ENCODE measurements at places on chromosomes 4 and X.

GRCh38 chr4:8685831-8686230 lies 93.3 kb downstream of the CPZ start:
- no peak for DNase-seq

DNA sequence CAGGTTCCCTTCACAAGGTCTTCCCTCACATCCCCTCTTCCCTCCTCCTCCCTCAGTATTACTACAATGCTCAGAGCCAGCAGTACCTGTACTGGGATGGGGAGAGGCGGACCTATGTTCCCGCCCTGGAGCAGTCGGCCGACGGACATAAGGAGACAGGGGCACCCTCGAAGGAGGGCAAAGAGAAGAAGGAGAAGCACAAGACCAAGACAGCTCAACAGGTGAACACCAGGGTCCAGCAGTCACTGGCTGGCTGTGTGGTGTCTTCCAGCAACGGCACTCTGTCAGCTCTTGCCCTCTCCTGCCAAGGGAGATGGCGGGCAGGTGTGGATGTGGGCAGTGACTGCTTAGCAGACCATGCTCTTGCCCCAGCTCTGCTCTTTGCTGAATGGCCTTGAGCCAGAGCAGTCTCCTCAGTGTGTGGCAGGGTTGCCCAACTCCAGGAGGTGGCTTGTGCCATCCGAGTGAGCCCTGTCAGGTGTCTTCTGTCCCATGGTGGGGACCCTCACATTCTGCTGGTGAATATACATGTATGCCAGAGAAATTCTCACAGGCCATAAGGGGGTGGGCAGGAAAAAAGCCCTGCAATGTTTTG lies 11.4 kb upstream of the UBA1 start:
- no peak for DNase-seq

DNA sequence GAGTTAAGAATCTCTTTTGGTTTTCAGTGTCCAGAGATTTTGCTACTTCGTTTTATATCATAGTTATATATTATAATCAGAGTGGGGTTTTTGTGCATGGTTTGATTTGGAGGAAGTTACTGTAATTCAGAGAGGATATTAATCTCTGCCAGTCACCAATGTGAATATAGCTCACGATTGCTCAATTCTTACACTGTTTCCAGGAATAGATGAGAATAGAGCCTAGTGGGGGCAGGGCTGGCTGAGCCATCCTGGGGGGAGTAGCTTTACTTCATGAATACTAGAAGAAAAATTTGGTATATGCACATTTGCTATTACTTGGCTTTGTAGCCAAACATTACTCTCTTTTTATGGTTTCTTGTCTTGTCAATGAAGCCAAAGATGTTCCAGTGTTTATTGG lies 60.9 kb upstream of the TRPC3 start:
- no peak for DNase-seq

DNA sequence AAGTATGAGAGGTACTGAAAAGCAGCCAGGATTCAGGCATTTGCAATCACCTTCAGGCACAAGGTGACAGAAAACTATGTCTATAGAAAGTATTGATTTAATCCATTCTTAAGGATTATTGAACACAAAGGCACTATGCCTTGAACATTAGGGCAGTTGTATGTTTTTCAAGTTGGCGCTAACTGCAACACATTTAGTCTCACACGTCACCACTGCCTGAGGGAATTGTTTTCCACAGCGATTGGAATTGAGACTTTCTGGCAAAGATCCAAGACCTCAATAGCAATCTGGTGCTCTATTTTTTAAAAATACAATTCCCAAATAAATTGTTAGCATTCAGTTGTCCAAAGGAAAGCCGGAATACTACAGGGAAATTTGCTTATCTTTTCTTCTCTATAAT lies 52.7 kb upstream of the FTHL17 start:
- no peak for DNase-seq

DNA sequence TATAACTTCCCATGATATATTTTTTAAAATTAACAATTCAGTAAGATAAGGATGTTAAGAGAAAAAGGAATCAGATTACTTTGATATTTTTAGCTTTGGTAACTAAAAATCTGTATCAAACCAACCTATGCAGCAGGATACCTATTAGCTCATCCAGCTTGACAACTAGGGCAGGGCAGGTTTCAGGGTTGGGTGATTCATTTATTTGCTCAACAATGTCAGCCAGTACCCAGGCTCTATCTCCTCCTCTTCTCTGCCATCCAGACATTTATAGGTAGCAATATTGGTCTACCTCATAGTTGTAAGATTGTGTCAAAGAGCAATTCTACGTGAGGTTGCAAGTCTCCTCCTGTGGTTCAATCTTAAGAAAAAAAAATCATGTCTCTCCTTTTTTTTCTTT lies 421.9 kb downstream of the ANKRD50 start:
- no peak for DNase-seq

DNA sequence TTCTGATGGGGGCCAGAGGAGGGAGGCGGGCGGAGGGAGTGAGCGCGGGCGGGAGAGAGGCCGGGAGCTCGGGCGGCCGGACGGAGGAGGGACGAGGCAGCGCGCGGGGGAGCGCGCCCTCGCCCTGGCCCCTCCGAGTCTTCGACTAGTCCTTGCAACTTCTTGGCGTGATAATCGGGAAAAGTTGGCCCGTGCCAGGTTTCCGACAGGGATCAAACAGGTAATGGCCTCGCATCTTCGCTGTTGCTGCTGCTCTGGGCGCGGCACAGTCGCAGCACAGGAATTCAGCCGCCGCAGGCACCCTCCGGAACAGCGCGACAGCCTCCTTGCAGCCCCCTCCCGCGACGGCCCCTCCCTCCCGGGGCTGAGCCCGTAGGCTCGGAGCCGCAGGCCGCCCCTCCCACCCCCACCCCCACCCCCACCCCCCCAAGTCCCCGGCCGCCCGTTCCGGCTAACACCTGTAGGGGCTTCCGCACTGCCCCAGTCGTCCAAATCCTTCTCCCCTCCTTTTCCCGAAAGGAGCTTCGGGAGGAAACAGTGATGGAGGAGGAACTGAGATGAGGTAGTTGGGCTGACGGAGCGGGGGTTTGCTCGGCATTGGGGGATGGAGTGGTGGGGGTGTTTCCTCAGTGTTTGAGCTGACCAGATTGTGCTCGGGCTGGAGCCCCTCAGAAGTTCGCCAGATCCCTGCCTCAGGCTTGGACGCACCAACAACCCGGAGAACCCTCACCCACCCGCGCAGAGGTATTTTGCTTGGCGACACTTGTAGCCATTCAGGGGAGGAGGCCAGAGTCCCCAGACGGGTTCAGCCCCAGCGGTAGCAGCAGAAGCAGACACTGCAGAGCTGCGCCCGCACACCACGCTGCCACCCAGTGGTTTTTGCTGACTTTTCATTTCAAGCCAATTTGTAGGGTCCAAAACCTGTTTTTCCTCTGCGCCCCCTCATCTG lies at the start of gene FGF13:
Gene FGF13 (minus strand): TSS at position 319 of the 949 bp plus-strand sequence. CDS start 714 bp downstream, outside the sequence.
- no peak for DNase-seq

DNA sequence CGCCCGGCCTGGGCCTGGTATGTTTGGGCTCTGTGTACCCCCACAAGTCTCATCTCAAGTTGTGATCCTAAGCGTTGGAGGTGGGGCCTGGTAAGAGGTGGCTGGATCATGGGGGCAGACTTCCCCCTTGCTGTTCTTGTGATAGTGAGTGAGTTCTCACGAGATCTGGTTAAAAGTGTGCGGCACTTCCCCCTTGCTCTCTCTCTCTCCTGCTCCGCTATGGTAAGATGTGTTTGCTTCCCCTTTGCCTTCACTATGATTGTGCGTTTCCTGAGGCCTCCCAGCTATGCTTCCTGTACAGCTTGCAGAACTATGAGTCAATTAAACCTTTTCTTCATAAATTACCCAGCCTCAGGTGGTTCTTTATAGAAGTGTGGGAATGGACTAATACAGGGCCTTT lies 53.0 kb downstream of the CHST7 start:
- no peak for DNase-seq

DNA sequence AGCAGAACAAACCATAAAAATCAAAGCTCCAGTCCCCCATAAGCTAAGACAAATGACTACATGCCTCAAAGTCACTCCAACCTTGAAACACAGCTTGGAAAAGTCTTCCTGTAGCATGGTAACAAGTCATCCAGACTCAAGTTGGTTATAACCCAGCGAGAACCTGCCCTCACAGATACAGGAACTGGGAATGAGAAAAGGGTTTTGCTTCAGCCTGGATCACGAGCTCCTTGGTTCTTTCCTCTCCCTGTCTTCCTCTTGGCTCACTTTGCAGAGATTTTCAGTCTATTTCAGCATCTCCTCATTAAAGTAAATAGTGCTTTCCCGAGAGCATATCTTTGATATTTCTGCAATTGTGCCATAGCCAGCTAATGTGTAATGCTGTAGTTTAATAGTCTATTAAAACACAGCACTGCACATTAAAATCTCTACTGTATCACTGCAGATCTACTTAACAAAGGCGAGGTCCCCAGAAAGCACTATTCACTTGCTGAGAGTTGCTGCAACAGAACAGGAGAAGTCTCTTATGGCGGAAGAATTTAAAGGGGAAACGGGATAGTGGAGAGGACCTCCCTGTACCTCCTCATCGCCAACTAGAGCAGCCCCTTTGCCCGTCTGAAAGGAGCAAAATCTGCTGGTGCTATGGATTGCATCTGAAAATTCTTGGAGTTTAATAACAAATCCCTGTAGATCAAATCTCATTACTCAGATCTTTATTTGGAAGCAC lies 249.3 kb upstream of the GATB start:
- DNase-seq = no peak

DNA sequence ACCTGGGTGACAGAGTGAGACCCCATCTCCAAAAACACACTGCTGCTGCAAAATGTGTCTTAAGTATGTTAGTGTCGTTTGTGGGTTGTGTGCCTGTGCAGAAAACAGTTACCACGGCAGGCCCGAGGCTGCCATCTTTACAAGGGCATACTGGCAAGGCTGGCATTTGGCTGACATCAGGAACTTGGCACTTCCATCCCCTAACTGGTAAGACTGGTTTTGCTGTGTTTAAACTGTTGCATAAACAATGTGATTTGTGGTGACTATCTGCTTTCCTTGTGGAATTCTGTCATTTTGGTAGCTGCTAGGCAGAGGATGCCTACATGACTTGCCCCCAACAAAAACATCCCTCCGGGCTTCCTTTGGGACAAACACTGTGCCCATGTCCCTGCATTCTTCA lies 12.3 kb downstream of the LRP2BP start:
- no peak for DNase-seq

DNA sequence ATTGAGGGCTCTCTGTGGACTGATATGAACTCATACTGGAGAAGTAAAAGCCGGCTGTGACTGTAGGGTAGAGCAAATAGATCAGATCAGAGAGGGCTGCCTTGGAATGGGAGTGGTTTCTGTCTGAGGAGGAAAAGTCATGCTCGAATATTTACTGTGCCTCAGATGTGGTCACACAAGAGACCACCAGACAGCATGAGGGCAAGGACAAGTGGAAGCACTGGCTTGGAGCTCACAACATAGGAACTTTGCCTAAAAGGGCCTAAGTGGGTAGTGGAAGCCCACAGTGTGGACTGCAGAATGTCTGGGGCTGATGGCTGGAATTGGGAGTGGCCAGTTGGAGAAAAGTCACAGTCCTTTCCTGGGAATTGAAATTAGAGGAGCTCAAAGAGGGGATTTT lies 19.8 kb downstream of the GLRB start:
- no peak for DNase-seq

DNA sequence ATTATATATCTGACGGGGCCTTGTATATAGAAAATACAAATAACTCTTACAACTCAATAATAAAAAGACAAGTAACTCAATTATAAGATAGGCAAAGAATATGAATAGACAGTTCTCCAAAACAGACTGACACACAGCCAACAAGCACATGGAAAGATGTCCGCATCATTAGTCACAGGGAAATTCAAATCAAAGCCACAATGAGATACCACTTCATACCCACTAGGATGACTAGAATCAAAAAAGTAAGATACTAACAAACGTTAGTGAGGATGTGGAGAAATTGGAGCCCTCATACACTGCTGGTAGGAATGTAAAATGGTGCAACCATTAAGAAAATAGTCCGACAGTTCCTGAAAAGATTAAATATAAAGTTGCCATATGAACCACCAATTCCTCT lies 115.7 kb downstream of the RCHY1 start:
- no peak for DNase-seq

DNA sequence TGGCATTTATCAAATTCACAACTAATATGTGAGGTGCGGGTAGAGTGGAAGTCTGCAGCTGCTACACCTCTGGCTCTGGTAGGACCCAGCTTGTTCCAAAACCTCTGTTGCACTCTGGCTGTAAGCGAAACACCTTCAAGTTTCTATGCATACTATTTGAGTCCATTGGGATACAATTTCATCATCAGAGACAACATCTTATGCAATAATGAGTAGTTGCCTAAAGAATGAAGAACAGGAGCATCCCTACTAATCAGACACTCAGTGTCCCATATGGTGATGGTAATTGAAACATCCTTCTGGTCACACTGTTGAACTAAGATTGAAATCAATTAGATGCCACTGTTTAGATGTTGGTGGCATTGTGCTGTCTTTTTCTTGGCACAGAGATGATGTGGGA lies 178.4 kb downstream of the MGST2 start:
- no peak for DNase-seq

DNA sequence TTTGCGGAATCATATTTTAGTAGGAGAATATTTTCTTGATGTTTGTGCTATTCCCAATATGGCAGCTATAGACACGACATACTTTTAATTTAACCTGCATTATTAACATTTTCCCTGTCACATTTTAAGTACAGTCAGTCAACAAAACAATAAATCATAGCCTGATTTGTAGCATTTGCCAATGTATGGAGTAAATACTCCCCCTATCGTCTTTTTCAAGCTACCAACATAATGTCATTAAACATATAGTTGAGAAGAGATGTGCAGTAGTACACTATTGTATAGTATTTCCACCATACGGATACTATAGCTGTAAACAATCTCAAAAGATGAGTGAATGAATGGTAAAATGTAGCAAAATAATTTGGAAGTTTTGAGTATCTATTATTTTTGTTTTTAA lies 303.7 kb upstream of the MAGEB2 start:
- DNase-seq = no peak

GRCh38 chrX:70476934-70477733 lies 32.5 kb downstream of the DLG3 start:
- no peak for DNase-seq

DNA sequence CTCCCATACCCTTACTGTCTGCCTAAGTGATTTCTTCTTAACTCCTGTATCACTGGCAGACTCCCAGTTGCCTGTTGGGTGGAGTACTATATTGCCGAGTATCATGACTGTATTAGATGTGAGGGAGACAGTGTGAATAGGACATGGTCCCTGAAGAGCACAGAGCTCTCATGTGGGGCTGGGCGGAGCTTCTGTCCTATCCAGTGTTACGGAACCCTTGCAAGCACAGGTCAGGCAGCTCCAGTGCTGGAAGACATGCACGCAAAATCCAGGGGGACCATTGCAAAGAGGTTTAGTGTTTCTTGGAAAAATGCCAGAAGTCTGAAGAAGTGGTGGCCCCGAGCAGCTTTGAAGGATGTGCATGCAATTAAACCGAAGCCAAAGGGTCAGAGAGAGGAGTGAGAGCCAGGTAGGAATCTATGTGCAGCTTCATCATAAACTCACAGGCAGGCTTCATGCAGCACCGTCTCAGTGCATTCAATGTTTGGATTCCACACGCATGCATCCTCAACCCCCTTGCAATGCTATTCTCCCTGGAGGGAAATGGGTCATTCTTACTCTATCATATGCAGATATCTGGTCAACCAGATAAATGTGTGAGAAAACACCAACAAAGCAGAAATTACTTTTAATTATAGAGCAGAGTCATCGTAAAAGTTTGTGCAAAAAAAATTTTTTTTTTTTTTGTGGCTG lies 49.7 kb upstream of the DHRSX start:
- DNase-seq = no peak
